Esophagus squamous epithelium (tissue), 5 donors: ENCODE measurements at places on chromosomes 7 and 10.

- no peak for DNase-seq
Measured at GRCh38 chr7:128119036-128119435, 87.8 kb upstream of the LRRC4 start.

DNA sequence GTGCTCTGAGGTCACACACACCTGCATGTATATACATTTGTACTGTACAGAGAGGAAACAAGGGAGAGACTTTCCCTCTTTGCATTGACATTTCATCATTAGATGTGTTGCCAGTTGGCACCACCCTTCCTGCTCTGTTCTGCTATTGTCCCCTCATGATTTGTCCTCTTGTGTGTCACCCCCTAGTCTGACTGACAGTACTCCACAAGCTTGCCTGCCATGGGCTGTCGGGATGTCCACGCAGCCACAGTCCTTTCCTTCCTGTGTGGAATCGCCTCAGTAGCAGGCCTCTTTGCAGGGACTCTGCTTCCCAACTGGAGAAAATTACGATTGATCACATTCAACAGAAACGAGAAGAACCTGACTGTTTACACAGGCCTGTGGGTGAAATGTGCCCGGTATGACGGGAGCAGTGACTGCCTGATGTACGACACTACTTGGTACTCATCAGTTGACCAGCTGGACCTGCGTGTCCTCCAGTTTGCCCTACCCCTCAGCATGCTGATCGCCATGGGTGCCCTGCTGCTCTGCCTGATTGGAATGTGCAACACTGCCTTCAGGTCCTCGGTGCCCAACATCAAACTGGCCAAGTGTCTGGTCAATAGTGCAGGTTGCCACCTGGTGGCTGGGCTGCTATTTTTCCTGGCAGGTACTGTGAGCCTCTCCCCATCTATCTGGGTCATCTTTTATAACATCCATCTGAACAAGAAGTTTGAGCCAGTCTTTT lies 9.4 kb downstream of the CLDN12 start:
- DNase-seq: no peak

DNA sequence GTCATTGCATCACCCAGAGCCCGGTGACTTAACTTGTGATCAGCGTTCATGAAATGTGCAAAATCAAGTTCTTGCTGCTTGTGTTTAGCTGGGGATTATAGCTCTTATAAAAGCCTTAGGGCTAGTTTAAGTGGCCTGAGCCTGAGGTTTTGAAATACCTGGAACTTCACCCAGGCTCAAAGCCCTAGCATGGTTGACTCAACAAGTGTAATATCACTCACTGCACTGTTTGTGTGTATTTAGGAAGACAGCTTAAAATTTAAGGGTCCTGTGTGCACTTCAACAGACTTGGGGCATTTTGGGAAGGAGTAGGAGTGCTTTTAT lies 489.5 kb downstream of the GATA3 start:
- no peak for DNase-seq

GRCh38 chr7:96695581-96695980 lies 14.1 kb downstream of the SEM1 start:
- no peak for DNase-seq

GRCh38 chr7:123637878-123638277 lies 17.8 kb upstream of the LMOD2 start:
- no peak for DNase-seq

- no peak for DNase-seq
Measured at GRCh38 chr7:102119213-102119651, 167.4 kb upstream of the SH2B2 start.

GRCh38 chr10:71486484-71487114 lies 89.9 kb downstream of the CDH23 start:
- no peak for DNase-seq

- DNase-seq: no peak
Measured at GRCh38 chr7:25850735-25851134, 301.3 kb upstream of the NFE2L3 start.

DNA sequence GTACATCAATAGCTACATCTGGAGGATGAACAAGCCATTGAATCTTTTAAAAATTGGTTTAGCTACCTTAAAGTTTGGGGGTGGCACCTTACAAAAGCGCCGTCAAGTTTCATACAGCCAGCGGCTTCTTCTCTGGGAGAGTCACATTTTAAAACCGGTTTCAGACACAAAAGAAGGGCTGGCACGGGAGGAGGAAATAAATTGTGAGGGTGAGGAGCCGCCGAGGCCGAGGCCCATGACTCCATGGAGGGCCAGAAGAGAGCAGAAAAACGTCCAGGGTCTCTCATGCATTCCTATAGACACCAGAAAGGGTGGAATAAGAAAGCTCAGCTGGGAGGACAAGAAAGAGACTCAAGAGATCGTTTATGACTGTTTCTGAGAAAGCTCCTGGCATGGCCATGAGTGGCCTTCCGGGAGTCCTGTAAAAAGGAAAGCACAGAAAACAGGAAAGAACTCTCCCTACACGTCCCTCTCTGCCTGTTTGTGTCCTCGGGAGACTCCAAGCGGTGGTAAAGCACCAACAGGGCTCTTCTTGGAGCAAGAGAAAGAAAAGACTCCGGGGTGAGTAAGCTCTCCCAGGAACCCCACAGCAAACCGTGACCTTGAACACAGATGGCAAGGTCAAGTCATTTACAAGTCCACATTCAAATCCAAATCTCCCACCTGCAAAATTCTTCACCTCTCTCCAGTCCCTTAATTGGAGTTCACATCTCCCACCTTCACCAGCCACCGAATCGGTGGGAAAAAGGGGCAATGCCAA lies 1.8 kb downstream of the FRAT2 start:
- no peak for DNase-seq

- no peak for DNase-seq
Measured at GRCh38 chr10:47397256-47397655, 13.2 kb upstream of the ZNF488 start.

- no peak for DNase-seq
Measured at GRCh38 chr7:4681218-4681851, 760 bp upstream of the FOXK1 start.

- no peak for DNase-seq
Measured at GRCh38 chr10:131844529-131845084, 56.2 kb upstream of the PPP2R2D start.

DNA sequence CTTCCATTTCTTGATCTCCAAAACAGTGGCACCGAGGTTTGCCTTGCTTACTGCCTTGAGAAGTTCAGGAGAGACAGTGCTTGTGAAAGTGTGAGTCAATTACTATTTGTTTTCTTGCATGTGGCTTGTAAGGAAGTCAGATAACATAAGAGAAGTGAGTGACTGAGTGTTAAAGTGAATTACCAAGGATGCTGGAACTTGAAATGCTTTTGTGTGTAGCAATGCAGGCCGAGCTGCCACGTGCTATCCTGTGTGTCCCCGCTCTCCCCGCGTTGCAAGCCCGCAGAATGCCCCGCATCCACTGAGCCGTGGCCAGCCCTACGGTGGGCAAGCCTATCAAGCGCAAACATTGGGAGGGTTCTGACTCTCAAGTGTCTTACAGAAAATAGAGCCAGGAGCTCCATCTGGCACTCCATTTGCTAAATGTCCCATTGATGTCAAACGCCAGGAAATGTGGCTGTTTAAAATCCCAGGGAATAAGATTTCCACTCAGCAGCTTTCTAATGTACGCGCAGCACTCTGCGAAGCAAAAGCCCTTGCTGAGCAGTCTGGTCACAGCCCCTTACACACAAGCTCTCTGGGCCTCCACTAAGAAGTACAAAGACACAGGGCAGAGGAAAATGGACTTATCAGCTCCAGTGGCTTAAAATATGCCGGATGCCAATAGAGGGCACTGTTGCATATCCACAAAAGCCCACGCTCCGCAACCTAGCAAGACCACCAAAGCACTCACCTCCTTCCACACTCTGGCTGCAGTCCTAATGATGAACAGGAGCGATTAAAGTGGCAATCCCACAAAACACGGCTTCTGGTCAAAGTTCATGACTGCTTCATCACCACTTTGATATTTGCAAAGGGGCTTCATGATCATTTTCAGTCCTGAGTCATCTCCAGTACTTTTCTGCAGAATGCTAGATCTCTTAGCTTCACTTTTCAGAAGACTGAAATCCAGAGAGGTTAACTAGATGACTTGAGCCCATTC lies 158.0 kb upstream of the ITGB1 start:
- DNase-seq: no peak

- no peak for DNase-seq
Measured at GRCh38 chr7:37510043-37510634, 61.5 kb upstream of the ELMO1 start.

DNA sequence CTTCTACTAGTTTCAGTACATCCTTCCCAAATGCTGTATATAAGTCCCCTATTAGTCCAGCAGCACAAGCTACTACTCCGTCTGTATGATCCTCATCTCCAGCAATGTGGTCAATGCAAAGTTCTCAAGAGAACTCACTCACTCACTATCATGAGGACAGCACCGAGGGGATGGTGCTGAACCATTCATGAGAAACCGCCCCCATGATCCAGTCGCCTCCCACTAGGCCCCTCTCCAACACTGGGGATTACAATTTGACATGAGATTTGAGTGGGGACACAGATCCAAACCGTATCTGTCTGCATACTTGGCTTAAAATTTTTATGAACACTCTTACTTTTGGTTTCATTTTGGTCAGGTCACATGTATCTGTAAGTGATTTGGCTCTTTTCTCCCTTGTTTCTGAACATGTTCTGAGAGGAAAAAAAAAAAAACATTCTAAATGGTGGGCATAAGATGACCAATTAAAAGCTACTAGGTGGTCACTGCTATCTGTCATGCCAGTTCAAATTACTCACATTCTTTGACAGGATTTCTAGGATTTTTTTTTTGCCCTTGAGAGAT lies 60.1 kb downstream of the ZNF783 start:
- DNase-seq: no peak

DNA sequence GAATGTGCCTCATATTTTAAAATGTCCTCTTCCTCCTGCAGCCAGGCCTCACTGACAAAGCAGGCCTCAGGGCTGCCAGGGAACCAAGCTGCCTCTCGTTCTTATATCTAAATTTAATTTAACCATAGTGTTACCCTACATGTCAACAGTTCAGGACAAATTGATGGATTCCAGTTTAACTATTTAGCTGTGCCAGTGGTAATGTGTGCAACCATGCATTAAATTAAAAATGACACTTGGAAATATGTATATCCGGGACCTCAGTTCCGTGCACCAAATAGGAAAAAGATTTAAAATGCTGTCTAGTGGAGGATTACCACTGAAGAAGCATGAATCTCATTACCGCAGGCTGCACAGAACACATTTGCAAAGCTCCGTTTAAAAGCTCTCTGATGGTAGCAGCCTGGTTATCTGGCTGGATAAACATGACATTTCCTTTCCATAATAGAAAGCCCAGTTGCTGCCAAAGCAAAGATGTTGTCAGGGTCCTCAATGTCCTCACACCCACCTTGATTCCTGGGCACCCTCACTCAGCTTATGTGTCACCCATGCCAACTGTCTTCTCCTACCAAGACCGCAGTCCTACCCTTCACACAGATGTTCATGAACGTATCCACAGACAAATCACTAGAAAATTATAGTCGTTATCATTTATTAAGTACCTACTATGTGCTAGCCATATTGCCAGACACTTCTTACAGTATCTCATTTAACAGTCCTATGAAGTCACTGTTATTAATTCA lies 73.3 kb upstream of the FRMD4A start:
- DNase-seq: no peak

DNA sequence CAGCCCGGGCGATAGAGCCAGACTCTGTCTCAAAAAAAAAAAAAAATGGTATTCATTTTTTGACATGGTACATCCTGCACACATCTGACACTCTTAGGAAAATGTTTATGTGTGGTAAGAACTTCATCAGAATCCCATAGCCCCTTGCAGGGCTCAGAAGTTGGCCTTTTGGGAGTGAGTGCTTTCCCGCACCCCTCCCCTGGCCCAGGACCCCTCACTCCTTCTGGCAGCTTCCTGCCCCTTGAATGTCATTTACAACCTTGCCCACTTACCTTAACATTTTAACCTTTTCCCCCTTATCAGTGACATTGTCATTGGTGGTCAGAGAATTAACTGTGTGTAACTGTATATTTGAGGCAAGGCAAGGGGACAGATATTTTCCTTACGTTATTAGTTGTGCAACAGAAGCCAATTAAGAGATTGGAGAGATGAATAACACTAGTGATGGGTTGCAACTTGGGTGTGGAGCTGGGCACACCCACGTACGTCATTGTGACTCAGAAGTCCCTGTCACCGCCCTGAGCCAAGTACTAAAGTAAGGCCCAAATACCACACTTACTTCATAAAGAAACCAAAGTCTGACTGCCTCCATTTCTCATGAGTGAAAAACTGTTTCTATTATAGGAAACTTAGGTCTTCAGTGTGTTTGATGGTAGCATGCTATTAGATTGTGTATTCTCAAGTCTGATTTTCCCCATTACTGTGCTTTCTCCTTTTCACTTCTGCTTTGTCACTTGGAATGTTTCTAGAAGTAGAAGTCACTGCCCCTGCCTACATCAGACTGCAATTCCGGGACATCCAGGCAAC lies 31.6 kb downstream of the OGDH start:
- DNase-seq: no peak

GRCh38 chr10:93600446-93601145 lies 439 bp downstream of the RBP4 start:
- DNase-seq: no peak

GRCh38 chr10:110505130-110505770 lies 7.5 kb downstream of the DUSP5 start:
- DNase-seq: no peak

- no peak for DNase-seq
Measured at GRCh38 chr10:34721208-34721840, 93.8 kb downstream of the PARD3 start.

DNA sequence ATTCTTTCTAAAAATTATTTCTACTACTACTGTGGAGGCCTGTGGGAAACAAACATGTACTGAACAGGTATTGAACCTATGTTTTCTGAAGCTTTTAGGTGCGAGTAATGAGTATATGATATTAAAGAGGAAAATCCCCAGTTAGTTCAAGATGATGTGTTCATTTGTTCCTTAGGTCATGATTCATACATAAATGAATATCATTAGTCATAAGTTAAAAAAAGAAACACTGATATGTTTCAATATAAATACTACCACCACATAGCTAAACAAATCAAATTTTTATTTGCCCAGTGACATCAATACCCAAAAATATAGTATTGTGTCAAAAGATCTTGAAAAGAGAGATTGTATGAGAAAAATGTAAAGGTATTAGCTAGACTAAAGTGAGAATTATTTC lies 210.7 kb upstream of the GNAI1 start:
- DNase-seq: no peak

DNA sequence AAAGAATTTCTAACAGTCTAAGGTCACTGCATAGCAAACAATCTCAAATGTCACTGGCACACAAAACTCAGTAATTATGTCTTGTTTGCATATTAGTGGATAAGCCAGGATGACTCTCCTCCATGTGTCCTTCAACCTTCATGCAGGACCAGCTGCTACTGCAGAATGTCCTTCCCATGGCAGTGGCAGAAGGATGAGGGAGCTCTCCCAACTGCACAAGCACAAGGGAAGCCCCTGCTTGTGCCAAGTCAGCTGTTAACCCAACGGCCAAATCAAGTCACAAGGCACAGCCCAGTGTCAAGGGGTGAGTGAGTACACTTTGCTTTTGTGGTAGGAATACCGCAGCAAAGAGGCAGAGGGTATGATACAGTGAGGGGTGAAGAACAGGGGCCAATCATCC lies 59.3 kb upstream of the VWC2 start:
- no peak for DNase-seq
